ENCODE measurements at places on chromosomes 6 and 20.

GRCh38 chr6:155054491-155055250 is 59.6 kb downstream of the TIAM2 start:
- no peak for DNase-seq

GRCh38 chr20:35588397-35588796 is 27.2 kb upstream of the SPAG4 start:
- DNase-seq: no peak

DNA sequence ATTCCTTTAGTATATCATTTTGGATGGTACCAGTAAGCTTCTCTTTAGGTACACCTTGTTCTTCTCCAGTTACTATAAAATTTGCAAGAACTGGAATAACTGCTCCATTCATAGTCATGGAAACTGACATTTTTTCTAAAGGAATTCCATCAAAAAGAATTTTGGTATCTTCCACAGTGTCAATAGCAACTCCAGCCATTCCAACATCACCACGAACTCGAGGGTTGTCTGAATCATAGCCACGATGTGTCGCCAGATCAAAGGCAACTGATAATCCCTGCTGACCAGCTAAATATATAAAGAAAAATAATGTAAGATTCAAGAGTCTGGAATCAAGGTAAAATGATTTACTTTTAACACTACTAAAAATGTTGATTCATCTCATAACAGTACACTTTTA is 5.3 kb downstream of the MMUT start:
- no peak for DNase-seq

GRCh38 chr6:158042245-158042798 is 60.7 kb downstream of the SYNJ2 start:
- DNase-seq: no peak

DNA sequence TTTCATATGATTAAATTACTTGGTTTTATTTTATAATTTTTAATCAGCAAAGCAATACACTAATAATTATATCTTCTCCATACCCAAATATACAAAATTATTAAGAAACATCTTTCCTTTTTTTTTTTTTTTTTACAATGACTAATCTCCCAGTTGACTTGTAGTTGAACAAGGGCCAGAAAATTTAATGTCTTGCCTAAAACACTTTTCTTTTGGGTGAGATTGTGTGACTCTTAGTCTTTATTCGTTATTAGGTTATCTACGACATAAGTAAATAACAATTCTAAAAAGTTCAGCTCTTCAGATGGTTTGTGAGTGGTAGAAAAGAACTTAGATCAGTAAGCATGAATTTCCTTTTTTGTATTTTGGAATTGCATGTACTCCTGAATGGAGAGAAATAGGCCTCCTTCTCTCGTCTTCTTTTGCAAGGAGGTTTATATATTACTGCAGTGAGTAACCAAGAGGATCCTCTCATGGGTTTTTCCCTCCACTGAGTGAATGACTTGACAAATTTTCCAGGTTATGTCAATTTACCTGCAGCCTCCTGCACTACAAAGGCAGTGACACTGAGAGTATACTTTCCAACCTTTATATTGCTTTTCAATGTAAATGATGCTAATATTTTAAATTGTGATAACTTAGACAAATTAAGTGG is 364.5 kb upstream of the CITED2 start:
- DNase-seq: no peak

- DNase-seq: no peak
Measured at GRCh38 chr20:46914789-46915379, 20.2 kb downstream of the EYA2 start.

Data from CD4-positive, alpha-beta memory T cell (primary cell).